ENCODE measurements at places on chromosomes 2 and 18.
A peak's percentile ranks its signal among the peaks of the same experiment; 100 is the strongest.

DNA sequence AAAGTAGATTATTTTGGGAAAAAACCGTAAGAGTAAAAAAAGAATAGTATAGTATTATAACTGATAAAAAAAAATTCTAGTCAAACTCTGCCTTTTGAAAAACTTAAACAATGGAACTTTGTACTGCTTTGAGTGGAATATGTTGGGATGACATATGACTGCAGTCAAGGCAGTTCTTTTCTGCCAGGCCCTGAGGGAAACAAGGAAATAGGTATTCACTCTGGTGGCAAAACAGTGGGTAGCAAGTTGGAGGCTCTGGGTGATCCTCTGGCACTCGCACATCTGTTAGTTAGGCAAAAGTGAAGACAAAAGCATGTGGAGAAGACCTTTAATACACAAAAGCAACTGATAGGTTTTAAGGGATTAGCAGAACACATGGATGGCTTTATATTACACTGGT is 102.2 kb downstream of the ARHGEF33 start:
- peaks cover 6% of the 10 kb centered on the region for H3K4me1 ChIP-seq
- H3K27ac ChIP-seq = no peak overlapping the region
- no peaks in the 10 kb centered on the region for H3K27me3 ChIP-seq
- no peak for DNase-seq

DNA sequence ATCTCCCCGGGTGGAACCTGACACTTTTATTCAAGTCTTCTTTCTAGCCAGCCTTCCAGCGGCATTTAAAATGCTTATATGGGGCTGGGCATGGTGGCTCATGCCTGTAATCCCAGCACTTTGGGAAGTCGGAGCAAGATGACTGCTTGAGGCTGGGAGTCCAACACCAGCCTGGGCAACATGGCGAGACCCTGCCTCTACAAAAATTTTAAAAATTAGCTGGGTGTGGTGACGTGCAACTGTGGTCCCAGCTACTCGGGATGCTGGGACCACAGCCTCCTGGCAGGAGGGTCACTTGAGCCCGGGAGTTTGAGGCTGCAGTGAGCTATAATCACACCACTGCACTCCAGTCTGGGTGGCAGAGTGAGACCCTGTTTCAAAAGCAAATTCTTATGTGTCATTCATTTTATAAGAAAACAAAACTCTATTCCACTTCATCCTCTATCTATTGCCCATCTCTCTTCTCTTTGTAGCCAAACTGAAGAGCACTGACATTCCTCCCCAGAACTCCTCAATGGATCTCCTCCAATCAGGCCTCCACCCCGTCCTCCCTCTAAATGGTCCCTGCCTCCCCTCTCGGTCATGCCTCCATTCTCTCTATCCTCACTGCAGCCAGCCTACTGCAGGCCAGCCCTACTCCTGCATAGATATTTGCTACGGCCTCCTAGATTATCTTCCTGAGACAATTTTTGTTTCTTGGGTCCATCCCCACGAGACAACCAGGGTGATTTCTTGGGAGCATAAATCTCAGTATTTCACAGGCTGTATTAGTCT is 18.0 kb upstream of the RHOB start:
- H3K4me1 ChIP-seq = peaks cover 35% of the 10 kb centered on the region
- H3K4me3 ChIP-seq = no peak overlapping the region
- no peak for DNase-seq
- H3K27me3 ChIP-seq = peaks cover 12% of the 10 kb centered on the region

GRCh38 chr2:203790134-203790852 is 77.3 kb upstream of the CTLA4 start:
- no peaks in the 10 kb centered on the region for H3K36me3 ChIP-seq
- H3K4me1 ChIP-seq = peaks cover 30% of the 10 kb centered on the region
- H3K27ac ChIP-seq = no peak overlapping the region
- no peaks in the 10 kb centered on the region for H3K27me3 ChIP-seq

GRCh38 chr18:36947820-36948348 is 119.0 kb downstream of the KIAA1328 start:
- H3K27me3 ChIP-seq = no peaks in the 10 kb centered on the region
- DNase-seq = no peak
- H3K36me3 ChIP-seq = no peaks in the 10 kb centered on the region

- DNase-seq = no peak
- H3K27ac ChIP-seq = no peak overlapping the region
- no peaks in the 10 kb centered on the region for H3K4me1 ChIP-seq
- peaks cover 43% of the 10 kb centered on the region for H3K27me3 ChIP-seq
Measured at GRCh38 chr2:26316041-26316440, 29.9 kb upstream of the SELENOI start.

GRCh38 chr2:208440716-208441115 is 34.1 kb downstream of the PTH2R start:
- peaks cover 2% of the 10 kb centered on the region for H3K27me3 ChIP-seq
- no peaks in the 10 kb centered on the region for H3K36me3 ChIP-seq
- no peaks in the 10 kb centered on the region for H3K4me1 ChIP-seq
- no peak overlapping the region for H3K4me3 ChIP-seq

- no peak overlapping the region for H3K4me3 ChIP-seq
- no peak for DNase-seq
- no peaks in the 10 kb centered on the region for H3K36me3 ChIP-seq
- H3K4me1 ChIP-seq = no peaks in the 10 kb centered on the region
- no peak overlapping the region for H3K27ac ChIP-seq
Measured at GRCh38 chr18:5142859-5143258, 54.2 kb downstream of the AKAIN1 start.

DNA sequence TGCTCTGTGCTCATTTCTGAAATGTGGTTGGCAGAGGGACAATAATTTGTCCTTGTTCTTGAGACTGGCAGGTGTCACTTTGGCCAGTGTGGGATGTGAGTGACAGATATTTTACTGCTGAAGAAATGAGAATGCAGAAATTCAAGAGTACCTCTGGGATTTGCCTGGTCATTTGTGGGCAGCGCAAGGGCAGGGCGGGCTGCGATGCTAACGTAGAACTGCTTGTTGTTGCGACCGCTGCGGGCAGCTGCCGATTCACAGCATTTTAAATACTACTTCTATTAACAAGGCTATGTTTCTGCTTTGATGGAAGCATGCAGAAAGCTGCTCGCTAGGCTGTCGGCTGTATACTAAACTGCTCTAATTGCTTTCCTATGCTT is 268.6 kb downstream of the FIGN start:
- H3K4me3 ChIP-seq = no peak overlapping the region
- H3K36me3 ChIP-seq = no peaks in the 10 kb centered on the region
- H3K27me3 ChIP-seq = peaks cover 12% of the 10 kb centered on the region
- DNase-seq = no peak
- no peaks in the 10 kb centered on the region for H3K4me1 ChIP-seq
- H3K27ac ChIP-seq = no peak overlapping the region

DNA sequence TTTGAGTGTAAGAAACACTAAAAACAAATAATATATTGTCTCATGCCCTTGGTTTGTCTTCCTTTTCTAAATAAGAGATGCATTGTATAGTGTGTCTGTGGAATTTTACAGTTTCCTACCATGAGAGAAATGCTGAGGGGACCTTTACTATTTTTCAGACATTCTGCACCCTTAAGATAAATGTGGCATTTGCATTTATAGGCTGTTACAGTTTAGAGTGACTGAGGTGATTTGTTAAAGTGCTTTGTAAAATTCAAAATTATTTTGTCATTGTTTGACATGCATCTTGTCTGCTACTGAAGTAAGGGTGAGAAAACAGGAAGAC is 78.9 kb upstream of the ZSWIM2 start:
- H3K4me3 ChIP-seq = no peak overlapping the region
- no peaks in the 10 kb centered on the region for H3K36me3 ChIP-seq
- no peaks in the 10 kb centered on the region for H3K4me1 ChIP-seq
- H3K27ac ChIP-seq = no peak overlapping the region
- H3K27me3 ChIP-seq = no peaks in the 10 kb centered on the region

DNA sequence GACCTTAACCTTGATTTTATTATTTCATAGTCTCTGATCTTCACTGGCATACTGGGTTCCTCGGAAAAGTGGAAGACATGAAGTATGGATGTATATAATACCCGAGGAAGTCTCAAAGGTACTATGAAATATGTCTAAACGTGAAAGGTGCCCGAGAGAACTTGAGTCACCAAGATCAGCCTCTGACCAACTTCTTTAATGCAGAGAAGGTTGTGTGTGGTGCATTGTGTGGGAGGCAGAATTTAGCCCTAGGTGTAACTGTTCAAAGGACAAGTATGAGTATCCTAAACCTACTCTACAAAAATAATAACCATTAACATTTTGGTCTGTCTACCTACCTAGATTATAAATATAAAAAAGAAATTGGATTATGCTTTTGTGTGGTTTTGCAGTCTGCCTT is 36.1 kb downstream of the OSBPL6 start:
- DNase-seq = no peak
- H3K27ac ChIP-seq = no peak overlapping the region
- no peaks in the 10 kb centered on the region for H3K36me3 ChIP-seq
- peaks cover 48% of the 10 kb centered on the region for H3K4me1 ChIP-seq

- no peak for DNase-seq
- no peaks in the 10 kb centered on the region for H3K36me3 ChIP-seq
- H3K4me3 ChIP-seq = no peak overlapping the region
Measured at GRCh38 chr18:31156821-31157763, 5.6 kb downstream of the DSC1 start.

DNA sequence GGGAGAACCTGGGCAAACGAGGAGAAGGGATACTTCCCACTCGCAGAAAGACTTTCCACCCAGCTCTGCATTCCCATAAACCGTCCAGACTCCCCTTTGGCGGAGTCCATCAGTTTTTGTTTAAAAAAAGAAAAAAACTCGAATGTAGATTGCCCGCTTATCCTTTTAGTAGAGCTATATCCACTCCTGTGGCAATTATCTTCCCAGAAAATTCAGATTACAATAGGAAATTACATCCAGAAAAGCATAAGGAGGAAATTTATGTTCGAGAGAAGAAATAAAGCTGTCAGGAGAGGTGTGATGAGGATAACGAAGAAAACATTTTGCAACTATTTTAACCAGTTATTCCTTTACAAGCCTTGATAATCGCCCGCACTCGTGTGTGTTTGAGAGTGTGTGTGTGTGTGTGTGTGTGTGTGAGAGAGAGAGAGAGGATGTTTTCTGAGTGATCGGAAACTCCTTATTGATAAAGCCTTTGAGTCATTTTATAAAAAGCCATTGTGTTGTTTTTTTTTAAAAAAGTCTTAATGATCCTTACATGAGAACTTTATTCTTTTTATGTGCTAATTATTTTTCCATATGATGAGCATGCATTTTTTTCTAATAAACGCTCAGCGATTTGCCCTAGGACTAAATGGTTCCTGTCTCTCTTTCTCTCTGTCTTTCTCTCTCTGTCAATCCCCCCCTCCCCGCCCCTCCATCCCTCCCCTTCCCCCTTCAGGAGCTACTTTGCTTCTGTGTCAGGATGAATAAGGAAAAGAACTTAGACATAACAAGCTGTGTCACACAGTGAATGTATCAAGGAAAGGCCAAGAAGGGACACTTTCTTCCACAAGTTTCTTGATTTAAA is 1.1 kb upstream of the PPP3R1 start:
- no peak for DNase-seq
- H3K4me3 ChIP-seq = peak overlapping the region; percentile 98
- peaks cover 15% of the 10 kb centered on the region for H3K36me3 ChIP-seq
- peaks cover 39% of the 10 kb centered on the region for H3K4me1 ChIP-seq
- peaks cover 7% of the 10 kb centered on the region for H3K27me3 ChIP-seq

- H3K4me3 ChIP-seq = no peak overlapping the region
- no peaks in the 10 kb centered on the region for H3K27me3 ChIP-seq
- no peak for DNase-seq
- peaks cover 24% of the 10 kb centered on the region for H3K4me1 ChIP-seq
- 0 out of 2 replicates have a peak, but pooled peaks cover 5% of the 10 kb centered on the region for H3K36me3 ChIP-seq
- H3K27ac ChIP-seq = no peak overlapping the region
Measured at GRCh38 chr2:148103946-148104345, 83.1 kb downstream of the MBD5 start.

DNA sequence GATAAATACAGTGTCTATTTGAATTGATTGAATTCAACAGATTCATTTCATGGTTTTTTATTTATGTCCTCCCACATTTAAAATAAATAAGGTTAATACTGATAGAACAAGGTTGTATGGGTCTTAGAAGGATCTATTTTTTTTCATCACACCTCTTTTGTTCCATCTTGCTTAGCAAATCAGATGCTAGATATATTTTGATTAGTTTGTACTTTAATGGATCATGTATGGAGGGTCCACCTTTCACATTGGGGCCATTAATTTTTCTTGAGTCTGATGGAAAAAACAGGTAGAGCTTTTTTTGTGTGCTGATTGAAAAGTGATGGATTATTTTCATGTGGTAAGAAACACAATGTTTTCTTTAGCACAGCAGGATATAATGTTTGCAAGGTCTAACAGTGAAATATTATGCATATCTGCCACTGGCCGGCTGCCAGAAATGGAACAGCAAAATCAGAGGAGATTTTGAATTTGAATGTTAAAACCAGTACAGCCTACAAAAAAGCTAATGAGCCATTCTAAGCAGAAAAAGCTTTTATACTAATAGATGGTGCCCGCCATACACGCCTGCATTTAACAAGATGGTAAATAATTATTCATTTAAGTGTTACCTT is 188.1 kb upstream of the ETAA1 start:
- no peak for DNase-seq

GRCh38 chr2:96604104-96604503 is 34.0 kb downstream of the KANSL3 start:
- no peaks in the 10 kb centered on the region for H3K27me3 ChIP-seq
- peaks cover 65% of the 10 kb centered on the region for H3K36me3 ChIP-seq
- H3K27ac ChIP-seq = no peak overlapping the region

- no peak overlapping the region for H3K4me3 ChIP-seq
- H3K27me3 ChIP-seq = peaks cover 3% of the 10 kb centered on the region
- H3K36me3 ChIP-seq = peaks cover 6% of the 10 kb centered on the region
- no peaks in the 10 kb centered on the region for H3K4me1 ChIP-seq
Measured at GRCh38 chr2:7007846-7008741, 90.9 kb downstream of the RNF144A start.

GRCh38 chr2:157479081-157480027 is 35.5 kb upstream of the CYTIP start:
- peaks cover 7% of the 10 kb centered on the region for H3K4me1 ChIP-seq
- no peaks in the 10 kb centered on the region for H3K27me3 ChIP-seq
- H3K36me3 ChIP-seq = no peaks in the 10 kb centered on the region
- H3K27ac ChIP-seq = no peak overlapping the region

DNA sequence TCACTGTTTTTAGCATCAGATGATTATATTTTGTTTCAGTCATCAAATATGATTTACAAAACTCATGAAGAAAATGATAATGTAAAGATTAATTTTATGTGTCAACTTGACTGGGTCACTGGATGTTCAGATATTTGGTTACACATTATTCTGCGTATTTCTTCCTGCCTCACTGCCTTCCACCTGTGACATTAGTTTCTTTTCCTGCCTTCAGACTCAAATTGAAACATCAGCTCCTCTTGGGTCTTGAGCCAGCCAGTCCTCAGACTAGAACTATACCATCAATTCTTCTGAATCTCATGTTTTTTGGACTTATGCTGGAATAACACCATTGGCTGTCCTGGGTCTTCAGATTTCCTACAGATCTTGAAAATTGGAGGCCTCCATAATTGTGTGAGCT is 96.7 kb downstream of the ZNF385B start:
- no peak for DNase-seq
- H3K4me1 ChIP-seq = no peaks in the 10 kb centered on the region
- no peaks in the 10 kb centered on the region for H3K36me3 ChIP-seq
- H3K4me3 ChIP-seq = no peak overlapping the region

All from HFFc6 (cell line).